Activated T-cell treated with anti-CD3 and anti-CD28 coated beads, Interleukin-2, amount 50 U/mL, for 72 hours (primary cell): ENCODE measurements at places on chromosomes 3 and 15.

DNA sequence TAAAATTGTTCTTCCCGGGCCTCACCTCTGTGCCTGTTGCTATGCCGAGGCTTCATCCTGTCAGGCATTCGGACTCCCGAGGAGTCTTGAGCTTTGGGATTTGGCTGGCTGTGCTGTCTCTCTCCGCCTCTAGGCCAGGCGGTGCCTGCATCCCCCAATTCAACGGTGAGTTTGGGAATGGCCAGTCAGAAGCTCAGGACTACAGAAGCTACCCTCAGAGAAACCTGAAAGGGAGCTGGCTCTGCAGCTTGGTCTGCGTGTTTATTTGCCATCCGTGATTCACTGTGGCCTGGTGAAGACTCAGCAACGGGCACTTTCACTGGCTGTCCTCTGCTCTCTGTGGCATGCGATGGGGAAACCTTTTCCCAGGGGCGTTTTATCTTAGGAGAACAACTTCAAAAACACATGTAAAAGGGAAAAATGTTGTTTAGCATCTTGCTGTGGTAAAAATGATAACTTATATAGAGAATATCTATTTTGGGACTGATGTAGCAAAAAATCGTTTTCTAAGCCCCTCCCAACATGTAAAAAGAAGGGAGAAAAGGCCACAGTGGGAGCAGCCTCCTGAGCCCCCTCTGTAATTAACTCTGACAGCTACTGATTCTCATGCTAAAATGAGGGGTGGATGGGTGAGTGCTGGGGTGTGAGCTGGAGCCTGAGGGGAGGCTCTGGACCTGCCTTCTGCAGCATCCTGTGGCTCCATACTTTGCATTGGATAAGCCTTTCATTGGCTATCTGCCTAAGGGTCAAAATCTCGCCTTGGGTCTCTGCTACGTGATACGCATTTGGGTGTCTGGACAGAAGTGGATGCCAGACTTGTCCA lies 103.4 kb upstream of the KLHL25 start:
- no peak for DNase-seq

GRCh38 chr3:144324076-144324475 lies 352.5 kb downstream of the DIPK2A start:
- DNase-seq, result no peak

GRCh38 chr3:162719684-162720341 lies 1223.2 kb downstream of the OTOL1 start:
- DNase-seq, result no peak

DNA sequence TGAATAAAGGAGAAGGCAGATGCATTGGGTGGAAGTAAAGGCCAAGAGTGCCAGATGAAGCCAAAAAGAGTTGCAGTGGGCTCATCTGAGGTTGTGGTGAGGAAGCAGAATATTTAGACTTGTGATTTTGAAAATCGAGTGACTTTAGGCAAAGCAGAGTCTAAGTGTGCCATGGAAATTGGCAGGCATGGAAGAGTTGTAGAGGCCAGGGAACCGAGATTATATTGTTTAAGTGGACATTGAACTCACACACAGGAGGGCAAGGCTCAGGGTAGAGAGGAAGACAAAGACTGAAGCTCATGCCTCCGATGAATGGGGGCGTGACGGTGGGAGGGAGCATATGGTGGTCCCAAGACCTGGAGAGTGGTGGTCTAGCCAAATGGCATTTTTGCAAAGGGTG lies 347.5 kb downstream of the EPHB1 start:
- no peak for DNase-seq

GRCh38 chr3:100695696-100696095 lies 13.6 kb upstream of the TFG start:
- no peak for DNase-seq

DNA sequence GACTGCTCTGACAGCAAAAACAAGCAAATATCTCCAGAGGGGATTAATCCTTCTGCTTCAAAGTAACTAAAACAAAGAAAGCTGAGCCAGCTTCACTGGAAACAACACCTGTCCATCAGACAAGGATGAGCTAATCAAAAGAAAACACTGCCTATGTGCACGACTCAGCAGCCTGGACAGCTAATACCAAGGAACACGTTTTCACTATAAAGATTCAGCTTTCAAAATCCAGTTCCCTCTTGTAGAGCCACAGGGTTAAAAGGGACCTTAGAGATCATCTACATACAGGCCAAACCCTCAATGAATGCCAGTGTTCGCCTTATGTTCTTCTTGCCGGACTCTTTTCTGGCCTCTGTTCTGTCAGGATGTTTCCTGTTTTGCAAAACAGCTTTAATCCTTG lies 6.9 kb downstream of the TUSC7 start:
- DNase-seq, result no peak

GRCh38 chr3:123424999-123425712 lies 23.7 kb downstream of the ADCY5 start:
- no peak for DNase-seq

GRCh38 chr15:48514103-48514816 lies 131.2 kb downstream of the FBN1 start:
- DNase-seq, result no peak
